ENCODE measurements at places on chromosomes 7 and 10.

DNA sequence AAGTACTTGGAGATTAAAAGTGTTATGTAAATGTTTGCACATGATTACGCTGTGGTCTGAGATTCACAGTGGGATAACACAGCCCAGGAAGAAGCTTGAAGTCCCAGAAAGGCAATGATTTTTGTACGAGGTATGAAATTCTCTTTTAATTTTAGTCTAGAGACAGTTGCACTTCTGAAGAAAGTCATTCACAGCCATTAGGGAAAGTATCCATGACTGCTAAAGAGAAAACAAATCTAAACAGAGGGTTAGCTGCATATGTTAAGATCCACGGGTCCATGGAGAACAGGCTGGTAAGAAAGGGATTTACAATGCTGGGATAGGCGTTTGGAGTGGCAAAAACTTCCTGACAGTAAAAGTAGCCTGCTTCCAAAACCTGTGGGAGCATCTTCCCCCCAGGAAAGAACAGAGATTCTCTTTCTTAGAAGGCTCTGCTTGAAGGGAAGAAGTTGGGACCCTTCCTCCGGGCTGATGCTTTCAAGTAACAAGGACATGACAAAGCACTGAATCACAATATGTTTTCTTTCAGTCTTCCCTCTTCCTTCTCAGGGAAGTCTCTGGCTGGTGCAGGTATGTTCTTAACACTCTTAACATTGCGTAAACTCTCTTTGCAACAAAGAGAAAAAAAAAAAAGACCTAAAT, 220.8 kb upstream of the CELF2 start:
- no peak for DNase-seq

DNA sequence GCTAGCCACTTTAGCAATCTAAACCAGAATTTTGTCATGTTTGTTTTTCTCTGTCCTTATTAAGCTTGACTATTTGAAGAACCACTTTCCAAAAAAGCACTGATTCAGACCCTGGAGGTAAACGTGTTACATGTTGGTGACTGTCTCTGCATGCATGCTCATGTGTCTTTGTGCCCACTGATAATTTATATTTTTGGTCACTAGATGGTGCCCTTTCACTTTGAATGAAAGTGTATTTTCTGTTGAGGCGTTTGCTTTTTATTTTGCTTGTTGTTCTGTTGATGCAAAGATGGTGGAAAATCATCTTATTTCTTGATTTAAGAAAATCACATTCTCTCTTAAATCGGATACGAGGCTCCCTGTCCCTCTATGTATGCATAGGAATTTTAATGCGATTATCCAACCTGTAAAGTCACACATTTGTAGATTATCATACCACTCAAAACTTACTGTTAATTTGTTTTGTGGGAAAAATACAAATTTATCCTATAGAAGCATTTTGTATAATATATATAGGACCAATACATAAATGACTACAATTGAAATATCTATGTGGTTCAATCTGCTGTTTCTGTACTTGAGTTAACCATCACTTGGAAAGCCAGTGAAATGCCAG, 269.3 kb downstream of the BICC1 start:
- DNase-seq, result peak; percentile 8

DNA sequence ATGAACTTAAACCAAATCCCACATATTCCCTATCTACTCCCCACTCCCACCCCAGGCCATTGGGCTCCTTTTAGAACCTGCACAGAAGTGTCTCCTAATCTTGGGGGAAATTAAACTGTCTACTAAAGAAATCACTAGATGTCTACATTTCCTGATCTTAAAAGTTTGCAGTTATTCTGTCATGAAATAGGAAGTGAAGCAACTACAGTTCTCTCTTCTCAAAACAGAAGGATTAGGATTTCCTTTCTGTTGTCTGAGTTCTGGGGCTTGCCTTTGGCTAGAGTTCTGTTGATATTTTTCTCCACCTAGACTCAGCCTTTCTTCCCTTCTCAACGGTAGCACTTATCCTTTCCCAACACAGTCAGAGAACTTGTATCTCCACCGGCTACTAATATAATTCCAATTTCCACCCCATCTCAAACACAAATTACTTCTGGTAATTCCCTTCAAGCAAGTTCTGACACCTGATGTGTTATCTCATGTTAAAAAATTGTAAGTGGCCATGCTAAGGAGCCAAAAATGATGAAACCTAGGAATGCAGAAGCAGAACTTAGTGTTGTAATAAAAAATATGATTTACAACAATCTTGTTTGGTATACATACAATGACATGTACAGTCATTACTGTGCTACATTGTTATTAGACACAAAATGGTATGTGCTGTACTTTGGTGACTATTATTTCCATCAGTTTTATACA, 12.1 kb downstream of the OR9A4 start:
- DNase-seq, result no peak

DNA sequence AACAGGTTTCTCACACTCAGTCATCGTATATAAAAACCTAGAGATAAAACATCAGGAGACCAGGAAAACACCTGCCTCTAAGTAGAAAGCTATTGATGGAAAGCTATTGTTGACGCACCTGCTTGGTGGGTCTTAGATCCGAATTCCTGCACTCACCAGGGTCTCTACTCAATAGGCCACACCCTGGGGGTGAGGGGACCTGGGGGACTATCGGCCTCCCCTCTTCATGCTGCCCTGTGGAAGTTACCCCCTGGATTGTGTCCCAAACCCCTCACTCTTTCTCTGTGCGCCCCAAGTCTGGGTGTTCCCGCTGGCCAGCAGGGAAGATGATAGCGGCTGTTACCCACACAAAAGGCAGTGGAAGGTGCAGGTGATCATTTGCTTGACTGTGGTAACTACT, 313.0 kb downstream of the WDR37 start:
- DNase-seq, result no peak

- DNase-seq, result no peak
Measured at GRCh38 chr10:95263864-95264226, 27.0 kb downstream of the PDLIM1 start.

Measured in GM12878 (cell line).